ENCODE measurements at places on chromosomes 7 and 10.
A peak's percentile ranks its signal among the peaks of the same experiment; 100 is the strongest.

DNA sequence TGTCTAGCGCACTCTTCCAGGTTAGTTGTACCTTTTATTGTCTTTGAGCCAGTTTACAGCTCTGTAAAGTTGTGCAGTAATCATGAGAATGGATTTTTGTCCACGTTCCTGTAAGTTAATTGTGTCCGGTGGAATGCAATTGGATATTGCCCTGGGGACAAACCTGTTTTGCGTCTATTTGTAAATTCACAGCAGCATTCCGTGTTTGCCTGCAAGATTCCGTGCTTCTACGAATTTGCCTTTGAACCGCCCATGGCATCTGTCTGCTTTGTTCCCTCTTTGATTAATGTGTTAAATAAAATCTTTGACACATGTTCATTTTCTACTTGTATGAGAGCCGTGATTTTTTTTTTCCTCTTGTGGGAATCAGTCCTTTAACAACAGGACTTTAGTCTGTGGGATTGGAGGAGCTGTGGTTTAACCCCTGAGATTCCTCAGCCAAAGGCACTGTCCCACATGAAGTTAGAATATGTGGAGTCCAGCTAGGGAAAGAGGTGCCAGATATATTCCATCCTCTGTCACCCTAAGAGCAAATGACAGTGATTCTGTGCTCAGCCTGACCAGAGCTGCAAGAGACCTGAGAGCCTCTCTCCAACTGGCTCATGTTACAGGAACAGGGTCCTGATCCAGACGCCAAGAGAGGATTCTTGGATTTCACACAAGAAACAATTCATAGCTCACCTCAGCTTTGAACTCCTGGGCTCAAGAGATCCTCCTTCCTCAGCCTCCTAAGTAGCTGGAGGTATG, 126.3 kb downstream of the COL26A1 start:
- no peak for DNase-seq

DNA sequence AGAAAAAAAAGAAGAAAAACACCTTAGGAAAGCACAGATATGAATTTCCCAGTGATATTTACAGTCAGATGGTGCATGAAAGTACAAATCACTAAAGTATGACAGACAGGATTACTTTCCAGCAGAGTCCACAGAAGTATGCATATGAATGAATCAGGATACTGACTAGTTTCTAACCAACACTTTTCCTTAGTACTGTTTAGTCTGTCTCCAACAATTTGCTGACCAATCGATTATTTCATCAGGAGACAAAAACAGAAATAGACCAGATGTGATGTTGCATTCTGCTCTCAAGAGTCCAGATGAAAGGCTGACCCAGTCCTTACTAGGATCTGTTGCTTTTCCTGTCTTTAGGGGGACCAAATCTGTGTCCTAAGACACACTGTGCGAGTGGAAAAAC, 14.6 kb downstream of the SLC35B4 start:
- no peak for DNase-seq

GRCh38 chr10:29600821-29601220, 34.0 kb downstream of the SVIL start:
- DNase-seq: no peak

- peak; percentile 54 for DNase-seq
These were observed 144.7 kb downstream of the PFKFB3 start for GRCh38 chr10:6347391-6347951.

- no peak for DNase-seq
These were observed 113.0 kb upstream of the PCDH15 start for GRCh38 chr10:54914049-54914448.

DNA sequence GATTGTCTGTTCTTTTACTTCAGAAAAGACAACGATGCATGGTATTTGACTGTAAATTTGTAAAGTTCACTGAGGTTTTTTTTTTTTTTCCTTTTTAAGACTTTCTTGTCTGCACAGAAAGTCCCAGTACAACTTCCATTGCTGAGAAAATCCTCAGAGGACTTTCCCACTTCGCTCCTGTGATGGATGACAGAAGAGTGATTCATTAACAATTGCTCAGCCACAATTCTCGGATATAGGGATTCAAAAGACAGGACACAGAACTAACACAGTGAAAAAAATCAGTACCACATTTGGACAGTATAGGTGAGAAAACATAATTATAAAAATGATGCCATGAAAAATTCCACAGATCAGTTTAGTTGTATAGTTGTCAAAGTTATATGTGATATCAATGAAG, 48.0 kb downstream of the SEC23IP start:
- DNase-seq: no peak

DNA sequence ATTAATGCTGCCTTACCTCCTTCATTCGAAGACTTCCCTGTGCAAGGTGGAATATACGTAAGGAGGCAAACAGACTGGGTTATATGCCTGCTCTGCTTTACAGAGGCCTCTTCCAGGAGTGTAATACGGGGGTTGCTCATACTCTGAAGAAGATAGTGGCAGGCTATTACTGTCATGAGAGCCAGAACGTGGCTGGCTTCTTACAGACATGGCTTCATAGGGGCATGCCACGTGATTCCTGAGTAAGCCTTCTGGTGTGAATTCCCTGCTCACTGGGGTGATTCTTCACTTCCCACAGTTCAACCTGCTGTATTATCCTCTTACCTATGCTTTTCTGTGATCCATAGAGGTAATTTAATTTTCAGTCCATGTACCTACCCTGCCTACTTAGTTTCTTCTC, 141.8 kb downstream of the ST7 start:
- no peak for DNase-seq

- no peak for DNase-seq
These were observed 16.1 kb downstream of the ST7 start for GRCh38 chr7:116969371-116969902.
